Psoas muscle (tissue), 8 donors: ENCODE measurements at places on chromosomes 3 and 15. TPM values are rescaled to one million over a fixed set of nuclear protein-coding genes. Genes with fewer than 3 reads are reported as not detected.

- no peak for DNase-seq
Observed at GRCh38 chr3:54159917-54160316, 37.6 kb downstream of the CACNA2D3 start.

ACOX2 gene
- 7.2 TPM for total RNA-seq

GRCh38 chr3:155607761-155608160 lies 137.1 kb downstream of the PLCH1 start:
- no peak for DNase-seq

- DNase-seq, result peak; percentile 61
Observed at GRCh38 chr3:100682056-100682853, 27.0 kb upstream of the TFG start.

GRCh38 chr3:25294169-25294805 lies 133.8 kb upstream of the RARB start:
- DNase-seq, result no peak

- DNase-seq, result no peak
Observed at GRCh38 chr15:22226034-22226790, 145.9 kb downstream of the OR4M2 start.

DNA sequence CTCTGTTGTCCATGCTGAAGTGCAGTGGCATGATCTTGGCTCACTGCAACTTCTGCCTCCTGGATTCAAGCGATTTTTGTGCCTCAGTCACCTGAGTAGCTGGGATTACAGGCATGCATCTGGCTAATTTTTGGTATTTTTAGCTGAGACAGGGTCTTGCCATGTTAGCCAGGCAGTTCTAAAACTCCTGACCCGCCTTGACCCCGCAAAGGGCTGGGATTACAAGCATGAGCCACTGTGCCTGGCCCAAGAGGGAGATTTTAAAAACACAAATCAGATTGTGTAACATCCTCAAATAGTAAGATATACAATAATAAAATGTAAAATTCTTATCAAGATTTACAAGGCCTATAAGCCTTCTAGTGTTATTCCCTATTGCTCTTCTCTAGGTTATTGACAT lies 62.5 kb upstream of the PHLDB2 start:
- no peak for DNase-seq
